Small intestine (tissue), 16 donors: ENCODE measurements at places on chromosomes 11 and 22. TPM values are rescaled to one million over a fixed set of nuclear protein-coding genes. Genes with fewer than 3 reads are reported as not detected.
A peak's percentile ranks its signal among the peaks of the same experiment; 100 is the strongest.

- DNase-seq: peak; percentile 94
These were observed 51.7 kb downstream of the BARX2 start for GRCh38 chr11:129427376-129427775.

DNA sequence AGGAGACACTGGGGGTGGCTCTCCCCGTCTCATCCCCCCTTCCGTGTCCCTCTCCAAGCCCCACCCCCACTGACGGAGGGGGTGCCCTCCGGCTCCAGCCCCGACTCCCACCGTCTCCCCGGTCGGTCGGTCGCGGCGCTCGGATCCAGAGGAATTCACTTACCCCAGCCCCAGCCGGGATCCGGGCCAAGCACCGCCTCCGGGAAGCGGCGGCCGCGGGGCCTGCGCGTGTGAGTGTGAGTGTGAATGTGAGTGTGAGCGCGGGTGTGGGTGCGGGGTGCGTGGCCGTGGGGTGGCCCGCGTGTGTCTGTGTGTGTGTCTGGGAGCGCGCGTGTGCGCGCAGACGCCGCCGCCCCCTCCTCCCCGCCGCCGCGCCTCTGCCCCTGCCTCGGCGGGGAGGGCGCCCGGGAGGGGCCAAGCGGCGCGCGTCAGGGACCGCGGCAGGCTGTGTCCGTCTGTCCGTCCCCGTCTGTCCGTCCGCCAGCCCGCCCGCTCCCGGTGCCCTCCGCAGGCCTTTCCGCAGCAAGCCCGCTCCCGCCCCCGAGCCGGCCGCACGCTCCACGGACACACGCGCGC, at the start of gene ELFN2:
Gene ELFN2, minus strand, starts transcription at position 345 of the 576 bp plus-strand sequence. CDS start 51,945 bp downstream, outside the sequence.
- DNase-seq: peak; percentile 54

The TSSK2 gene
- polyA plus RNA-seq: 0.04 TPM

DNA sequence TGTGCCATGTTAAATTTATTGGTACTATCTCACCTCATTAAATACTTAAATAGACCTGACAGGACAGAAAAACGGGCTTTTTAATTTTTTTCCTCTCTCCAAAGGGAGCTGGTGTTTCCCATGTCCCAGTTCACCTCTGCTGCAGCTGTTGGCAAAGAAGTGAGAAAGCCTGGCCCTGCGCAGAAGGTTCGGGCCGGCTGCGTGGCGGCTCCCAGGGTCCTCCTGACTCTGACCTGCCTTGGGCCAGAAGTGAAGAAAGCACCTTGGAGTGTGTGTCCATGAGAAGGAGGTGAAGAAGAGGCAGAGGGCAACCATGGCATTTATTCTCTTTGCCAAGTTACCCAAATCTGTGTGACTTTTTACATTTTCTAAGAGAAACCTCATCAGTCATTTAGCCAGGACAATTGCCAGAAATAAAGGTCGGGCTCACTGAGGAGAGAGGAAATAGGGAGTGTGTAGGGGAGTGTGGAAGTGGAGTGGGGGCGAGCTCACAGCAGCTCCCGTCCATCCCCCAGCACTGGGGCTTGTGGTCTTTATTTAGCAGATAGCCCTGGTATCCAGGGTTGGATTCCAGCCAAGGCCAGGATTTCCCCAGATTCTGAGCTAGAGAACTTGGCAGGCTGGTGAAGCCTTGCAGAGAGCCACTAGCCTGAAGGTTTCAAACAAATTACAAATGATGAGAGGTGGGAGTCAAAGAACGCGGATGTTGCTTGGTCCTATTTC, 102.4 kb upstream of the CADM1 start:
- peak; percentile 12 for DNase-seq

GRCh38 chr11:18853086-18853720, 61.6 kb upstream of the PTPN5 start:
- DNase-seq: peak; percentile 38

DNA sequence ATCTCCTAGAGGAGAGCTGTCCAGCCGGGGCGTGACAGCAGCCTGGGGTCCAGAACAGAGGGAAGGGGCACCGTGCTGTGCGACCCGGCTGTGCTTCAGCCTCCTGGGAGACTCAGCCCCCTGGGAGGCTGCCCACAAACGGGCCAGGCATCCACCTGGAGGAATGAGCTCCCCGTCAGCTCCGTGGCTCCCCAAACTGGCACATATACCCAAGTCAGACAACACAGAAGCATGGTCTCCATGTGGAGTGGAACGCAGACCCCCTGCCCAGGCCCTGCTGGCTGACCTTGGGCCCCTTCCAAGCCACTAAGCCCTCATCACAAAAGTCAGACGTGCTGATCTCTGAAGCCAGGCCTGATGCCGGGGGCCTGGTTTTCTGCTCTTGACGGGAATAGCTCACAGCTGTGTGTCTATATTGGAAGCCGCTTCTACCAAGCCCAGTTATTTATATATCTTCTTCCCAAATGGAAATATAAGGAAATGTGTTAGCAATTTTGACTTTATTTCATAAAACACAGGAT, 91.7 kb downstream of the BRD1 start:
- no peak for DNase-seq

The MGAT3 gene
- polyA plus RNA-seq: 12.7 TPM

- peak; percentile 74 for DNase-seq
These were observed at the start of gene IFITM1 for GRCh38 chr11:313787-314553. TSS of gene IFITM1 (plus strand) at chr11:314040. CDS start at chr11:314171, 131 bp downstream.

The OR6X1 gene
- not detected for polyA plus RNA-seq

The OR52I2 gene
- polyA plus RNA-seq: 0.04 TPM

The RAB38 gene
- 14.3 TPM for polyA plus RNA-seq

- no peak for DNase-seq
These were observed 1.6 kb downstream of the MMP27 start for GRCh38 chr11:102703826-102704493.

The TRIM48 gene
- not detected for polyA plus RNA-seq

DNA sequence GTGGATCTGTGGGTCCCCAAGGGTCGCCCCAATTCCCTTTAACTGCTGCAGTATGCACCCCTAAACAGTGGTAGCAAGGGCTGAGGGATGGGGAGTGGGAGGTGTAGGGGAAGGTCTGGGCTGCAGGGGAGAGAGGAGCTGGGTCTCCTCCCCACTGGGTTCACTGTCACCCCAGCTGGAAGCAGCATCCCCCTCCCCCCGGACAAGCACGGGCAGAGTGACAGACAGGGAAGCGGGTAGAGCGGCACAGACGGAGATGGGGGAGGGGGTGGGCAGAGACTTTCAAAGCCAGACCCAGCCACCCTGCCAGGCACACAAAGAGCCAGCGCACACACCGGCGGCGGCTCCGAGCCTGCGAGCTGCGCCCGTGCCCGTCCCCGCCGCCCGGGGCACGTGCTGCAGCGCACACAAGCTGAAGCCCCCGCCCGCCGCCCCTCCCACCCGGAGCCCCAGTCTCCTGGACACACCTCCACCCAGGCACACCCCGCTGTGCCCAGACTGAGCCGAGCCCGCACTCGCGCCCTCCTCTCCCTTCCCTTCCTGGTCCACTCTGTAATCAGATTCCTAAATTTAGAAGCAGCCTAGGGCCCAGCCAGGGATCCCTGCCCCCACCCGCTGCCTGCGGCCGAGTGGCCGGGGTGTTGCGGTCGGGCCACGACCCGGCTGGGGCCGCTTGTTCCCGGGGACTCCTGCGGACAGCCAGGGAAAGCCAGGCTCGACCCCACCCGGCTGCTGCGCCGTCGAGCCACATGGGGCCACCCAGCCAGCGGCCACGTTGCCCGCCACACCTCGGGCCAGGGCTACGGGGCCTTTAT, 935 bp upstream of the RCOR2 start:
- peak; percentile 40 for DNase-seq

DNA sequence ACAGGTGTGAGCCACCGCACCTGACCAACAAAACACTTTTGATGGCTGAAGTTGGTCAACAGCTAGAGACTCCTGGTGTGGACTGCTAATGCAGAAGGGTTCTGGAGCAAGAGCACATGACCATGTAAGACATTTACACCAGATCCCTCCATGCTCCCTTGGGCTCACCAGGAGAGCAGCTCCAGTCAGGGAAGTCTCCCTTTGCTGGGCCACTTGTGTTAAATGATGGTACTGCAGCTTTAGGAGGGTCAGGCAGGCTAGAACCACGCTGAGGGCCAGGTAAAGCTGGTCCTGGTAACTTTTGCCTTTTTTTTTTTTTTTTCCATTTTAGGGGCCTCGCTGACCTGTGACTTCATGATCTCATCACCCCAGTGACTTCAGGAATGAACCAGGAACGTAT, 146.4 kb downstream of the FBXO7 start:
- DNase-seq: no peak

DNA sequence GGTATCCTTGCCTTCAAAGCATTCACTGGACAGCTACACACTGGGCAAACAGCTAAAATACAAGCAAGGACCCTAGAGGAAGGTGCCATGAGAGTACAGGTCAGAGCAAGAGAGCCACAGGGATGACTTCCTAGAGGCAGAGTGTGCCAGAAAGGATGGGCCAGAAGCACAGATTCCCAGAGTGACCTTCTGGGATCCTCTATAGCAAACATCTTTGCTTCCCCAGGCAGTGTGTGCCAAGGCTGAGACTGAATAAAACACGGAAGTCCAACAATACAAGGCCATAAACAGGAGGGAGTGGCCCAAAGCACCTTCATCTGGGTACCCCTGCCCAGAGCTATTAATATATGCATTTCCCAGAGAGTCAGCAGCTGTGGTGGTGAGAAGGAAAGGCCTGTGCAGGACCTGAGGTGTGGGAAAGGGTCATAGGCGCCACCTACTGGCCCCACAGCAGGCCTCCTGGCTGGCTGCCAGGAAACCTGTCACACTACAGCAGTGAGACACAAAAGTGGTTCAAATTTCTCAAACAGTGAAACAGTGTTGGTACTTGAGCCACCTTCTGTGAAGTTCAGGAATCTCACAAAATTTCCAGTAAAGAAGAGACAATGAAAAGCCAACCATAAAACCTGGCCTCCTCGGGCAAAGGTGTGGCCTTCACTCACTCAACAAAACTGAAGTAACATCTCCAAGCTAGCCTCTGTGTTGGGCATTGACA, 20.3 kb downstream of the CLPB start:
- peak; percentile 89 for DNase-seq

GRCh38 chr11:15229069-15229468, 114.3 kb downstream of the INSC start:
- no peak for DNase-seq

GRCh38 chr22:31728857-31729256, 21.1 kb downstream of the PRR14L start:
- no peak for DNase-seq

- no peak for DNase-seq
These were observed 1147.8 kb downstream of the JRKL start for GRCh38 chr11:97537407-97538150.

DNA sequence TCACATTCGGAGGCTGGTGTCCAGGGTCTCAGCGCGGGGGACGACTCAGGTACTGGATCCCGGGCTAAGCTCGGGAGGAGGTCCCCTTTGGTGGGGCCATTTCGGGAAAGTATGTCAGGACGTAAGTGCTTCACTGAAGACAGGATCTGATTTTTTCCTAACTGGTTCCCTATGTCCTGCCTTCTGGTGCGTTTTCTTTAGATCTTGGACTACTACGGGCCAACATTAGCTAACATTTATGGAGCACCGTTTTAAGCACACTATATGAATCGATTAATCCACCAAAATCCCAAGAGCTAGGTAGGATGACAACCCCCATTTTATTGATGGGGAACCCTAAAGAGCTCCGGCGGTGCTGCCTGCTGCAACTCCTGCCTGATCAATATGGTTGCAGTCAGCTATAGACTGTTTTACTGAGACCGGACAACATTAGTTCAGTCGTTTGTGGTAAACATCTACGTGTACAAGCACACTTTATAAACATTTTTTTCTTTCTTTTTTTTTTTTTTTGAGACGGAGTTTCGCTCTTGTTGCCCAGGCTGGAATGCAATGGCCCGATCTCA, 17.0 kb upstream of the WDR74 start:
- no peak for DNase-seq

- DNase-seq: peak; percentile 68
These were observed at the start of gene ARHGAP8 for GRCh38 chr22:44752285-44753188. TSS of gene ARHGAP8 (plus strand) at chr22:44752575. CDS start at chr22:44786528, 33,953 bp downstream.
